ENCODE measurements at places on chromosomes 1 and 21.
A peak's percentile ranks its signal among the peaks of the same experiment; 100 is the strongest.

GRCh38 chr1:196070940-196071339, 537.3 kb downstream of the KCNT2 start:
- DNase-seq = no peak

GRCh38 chr1:201769966-201770365, 59.0 kb upstream of the IPO9 start:
- peak; percentile 91 for DNase-seq

GRCh38 chr1:111204201-111204982, 3.9 kb upstream of the DENND2D start:
- no peak for DNase-seq

DNA sequence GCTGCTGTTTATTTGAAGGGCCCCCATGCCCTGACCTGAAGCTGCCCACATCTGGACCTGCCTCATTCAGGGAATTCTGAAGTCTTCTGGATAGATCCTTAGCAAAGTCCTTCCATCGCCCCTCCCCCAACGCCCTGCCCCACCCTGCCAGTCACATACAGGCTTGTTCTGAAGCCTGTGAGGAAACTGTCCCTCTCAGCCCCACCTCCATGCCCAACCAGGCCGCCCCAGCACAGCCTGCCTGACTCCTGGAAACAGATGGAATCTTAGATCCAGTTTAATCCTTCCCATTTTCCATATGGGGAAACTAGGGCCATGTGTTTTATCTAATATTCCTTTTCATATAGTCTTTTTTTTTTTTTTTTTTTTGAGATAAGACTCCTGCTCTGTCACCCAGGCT, 44.5 kb upstream of the GPR37L1 start:
- no peak for DNase-seq

- peak; percentile 87 for DNase-seq
Observed at GRCh38 chr1:156707417-156708217, 2.2 kb upstream of the CRABP2 start.

- no peak for DNase-seq
Observed at GRCh38 chr1:167453123-167453522, 65.2 kb downstream of the CD247 start.

DNA sequence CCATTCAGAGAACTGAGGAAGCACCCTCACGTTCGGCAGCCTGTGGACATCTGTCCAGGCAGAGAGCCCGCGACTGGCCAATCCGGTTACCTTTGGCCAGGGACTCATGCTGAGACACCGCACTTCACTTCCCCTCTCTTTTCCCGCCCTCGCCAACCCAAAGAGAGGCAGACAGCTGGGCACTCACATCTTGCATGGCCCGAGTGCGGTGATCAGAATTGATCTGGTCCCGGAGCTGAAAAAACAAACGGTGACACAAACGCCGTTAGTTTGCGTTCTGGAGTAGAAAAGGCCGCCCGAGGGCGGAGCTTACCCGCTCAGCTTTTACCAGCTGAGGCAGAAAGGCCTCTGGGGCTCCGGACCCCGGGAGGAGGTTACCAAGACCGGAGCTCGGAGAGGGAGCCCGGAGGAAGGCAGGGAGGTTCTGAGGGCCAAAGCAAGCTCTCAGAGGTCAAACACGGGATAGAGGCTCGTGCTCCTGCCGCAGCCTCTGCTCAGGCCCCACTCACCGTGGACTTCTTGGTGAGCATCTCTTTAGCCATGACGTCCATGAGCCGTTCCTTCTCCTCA, 376 bp downstream of the SF3A3 start:
- peak; percentile 21 for DNase-seq

DNA sequence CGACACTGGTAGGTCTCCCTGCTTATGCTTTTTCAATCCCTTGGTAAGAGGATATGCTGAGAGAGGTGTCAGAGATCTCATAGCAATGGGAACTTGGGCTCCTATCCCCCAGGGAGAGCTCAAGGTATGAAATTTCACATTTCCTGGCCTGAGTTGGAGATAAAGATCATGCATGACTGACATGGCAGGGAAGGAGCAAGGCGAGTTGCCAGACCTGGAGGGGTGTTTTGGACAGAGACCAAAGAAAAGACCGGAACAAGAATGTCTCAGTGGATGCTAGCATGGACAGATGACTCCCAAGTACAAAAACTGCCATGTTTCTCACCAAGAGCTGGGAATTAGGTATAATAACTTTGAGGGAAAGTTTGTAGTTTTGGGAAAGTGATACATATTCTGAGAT, 334.1 kb upstream of the B3GALT2 start:
- DNase-seq = no peak

DNA sequence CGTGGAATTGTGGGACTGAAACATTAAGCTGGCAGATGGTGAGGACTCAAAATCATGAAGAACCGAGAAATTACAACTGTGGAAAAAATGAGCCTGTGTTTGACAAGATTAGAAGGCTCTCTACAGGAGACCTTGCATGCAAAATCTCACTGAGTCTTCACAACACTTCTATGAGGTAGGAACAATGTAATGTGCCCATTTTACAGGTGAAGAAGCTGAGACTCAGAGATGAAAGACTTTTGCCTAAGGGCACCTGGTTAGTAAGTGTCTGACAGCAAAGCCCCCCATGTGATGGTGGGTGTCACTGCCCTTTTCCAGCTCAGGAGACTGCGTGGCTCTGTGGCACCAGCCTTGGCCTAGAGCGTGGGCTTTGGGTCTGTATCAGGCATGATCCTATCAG, 21.0 kb downstream of the OPRD1 start:
- no peak for DNase-seq

All from fibroblast of skin of abdomen (primary cell).